ENCODE measurements at places on chromosomes 1 and 21. TPM values are rescaled to one million over a fixed set of nuclear protein-coding genes. Genes with fewer than 3 reads are reported as not detected.

TRIM58 gene
- total RNA-seq, result 0.13 TPM

TEX38 gene
- total RNA-seq, result not detected

RAB13 gene
- total RNA-seq, result 52.4 TPM

UFC1 gene
- 87.4 TPM for total RNA-seq

TFAP2E gene
- total RNA-seq, result 1.3 TPM

GPR137B gene
- total RNA-seq, result 105 TPM

GSTM1 gene
- not detected for total RNA-seq

FCRL3 gene
- not detected for total RNA-seq

NGF gene
- not detected for total RNA-seq

TNFRSF4 gene
- total RNA-seq, result not detected

DNA sequence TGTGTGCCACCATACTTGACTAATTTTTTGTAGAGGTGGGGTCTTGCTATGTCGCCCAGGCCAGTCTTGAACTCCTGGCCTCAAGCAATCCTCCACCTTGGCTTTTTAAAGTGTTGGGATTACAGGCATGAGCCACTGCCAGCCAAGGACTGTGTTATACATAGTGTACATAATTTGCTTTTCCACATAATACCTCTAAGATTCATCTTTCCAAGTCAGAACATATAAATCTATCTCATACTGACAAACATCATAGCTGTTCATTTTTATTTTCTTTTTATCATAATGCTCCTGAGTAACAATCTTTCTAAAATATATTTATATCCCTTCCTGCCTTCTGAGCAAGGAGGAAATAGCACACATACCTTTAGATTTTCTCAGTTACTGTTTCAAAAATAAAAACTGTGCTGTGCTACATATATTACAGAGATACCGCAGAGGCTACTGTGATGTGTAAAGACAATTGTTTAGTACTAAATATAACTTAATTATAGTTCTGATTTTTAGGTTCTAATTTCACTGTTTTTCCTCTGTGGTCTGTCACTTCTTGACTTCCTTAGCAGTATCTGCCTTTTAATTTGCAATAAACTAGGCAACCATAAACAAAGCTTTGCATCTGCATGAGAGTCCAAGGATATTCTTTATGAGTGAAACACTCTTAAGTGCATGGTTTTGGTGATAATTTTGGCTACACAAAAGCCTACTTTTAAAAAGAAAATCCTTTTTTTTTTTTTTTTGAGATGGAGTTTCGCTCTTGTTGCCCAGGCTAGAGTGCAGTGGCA, 59.3 kb downstream of the EYA3 start:
- DNase-seq, result no peak

DNA sequence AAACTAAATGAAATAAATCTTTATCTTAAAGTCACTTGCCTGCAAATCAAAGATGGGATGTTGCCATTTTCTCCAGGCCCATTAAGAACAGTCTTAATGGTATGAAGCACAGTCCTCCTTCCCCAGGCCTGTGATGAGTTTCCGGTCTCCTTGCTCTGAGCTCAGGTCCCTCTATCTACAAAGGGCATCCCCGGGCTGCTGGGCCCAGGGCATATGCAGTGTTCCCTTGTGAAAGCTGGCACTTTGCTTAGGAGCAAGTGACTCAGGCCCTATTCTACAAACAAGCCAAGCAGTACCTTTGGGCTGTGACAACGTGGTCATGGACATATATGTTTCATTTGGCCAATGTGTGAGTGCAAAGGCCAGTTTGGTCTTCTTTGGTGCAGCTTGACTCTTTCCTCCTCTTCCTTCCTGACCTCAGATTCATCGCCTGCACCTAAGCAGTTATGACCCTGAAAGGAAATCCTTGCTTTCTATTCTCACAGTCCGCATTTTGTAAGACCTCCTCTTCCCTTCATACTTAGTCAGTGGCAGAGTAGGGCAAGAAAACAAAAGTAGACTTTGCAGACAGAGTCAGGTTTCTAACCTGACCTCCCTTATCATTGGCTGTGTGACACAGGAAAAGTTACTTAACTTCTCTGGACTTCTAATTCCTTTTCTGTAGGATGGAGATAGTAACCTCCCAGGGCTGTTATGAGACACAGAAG, 109.5 kb downstream of the ERG start:
- DNase-seq, result no peak

DNA sequence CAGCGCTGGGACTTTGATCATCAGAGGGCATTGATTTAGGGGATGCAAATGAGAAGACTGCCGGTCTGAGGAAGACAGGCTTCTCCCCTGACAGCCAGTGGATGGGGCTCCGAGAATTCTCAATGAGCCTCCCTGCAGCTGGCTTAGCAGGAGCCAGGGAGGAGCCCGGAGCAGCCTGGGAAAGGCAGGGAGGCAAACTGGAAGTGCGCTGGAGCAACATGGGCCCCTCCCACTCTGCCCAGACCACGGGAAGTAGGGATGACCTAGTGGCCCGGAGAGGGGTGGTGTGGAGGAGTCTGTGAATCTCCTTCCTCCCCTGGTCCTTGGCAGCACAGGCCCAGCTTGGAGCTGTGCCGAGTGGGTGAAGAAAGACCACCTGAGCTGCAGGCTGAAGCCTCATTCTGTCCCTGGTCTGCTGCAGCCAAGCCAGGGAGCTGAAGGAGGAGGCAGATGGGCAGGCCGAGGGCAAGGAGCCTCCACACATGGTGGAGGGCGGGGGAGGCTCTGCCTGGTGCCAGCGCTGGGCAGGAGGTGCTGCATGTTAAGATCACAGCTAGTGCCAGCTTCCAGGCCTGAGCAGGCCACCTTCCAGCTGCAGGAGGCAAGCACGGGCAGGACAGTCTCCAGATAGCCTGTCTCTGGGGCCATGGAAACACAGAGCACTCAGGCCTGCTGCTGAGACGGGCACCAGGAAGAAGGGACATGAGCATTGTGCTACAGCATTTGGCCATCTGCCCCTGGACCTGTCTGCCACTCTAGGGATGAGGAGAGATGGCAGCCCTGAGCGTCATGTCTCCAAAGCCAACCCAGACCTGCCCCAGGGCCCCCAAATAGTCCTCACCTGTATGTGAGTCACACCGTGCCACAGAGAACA, 12.2 kb upstream of the CLSTN1 start:
- no peak for DNase-seq

- no peak for DNase-seq
Measured at GRCh38 chr1:204227351-204227750, 13.6 kb upstream of the GOLT1A start.

- DNase-seq, result no peak
Measured at GRCh38 chr1:168553680-168554553, 10.1 kb upstream of the XCL2 start.

- no peak for DNase-seq
Measured at GRCh38 chr1:23627069-23627735, 64.4 kb upstream of the RPL11 start.

GRCh38 chr1:2124446-2125198, 70.0 kb downstream of the FAAP20 start:
- no peak for DNase-seq

DNA sequence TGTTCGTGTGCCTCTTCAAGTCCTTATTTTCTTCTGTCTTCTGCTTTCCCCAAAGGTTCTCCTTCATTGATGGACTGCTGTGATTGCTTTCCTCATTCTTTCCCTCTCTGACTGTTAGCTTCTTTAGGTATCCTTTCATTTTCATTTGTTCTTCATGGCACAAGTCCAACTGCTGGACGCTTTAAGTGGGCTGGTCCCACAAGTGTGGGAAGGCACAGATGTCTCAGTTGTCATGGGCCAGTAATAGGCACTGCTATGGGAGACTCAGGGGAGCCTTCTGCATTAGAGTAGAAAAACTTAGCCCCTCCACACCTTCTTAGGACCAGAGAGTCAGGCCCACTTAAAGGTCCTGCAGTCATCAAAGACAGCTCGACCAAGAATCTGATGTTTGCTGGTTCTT, 122.3 kb upstream of the C1orf105 start:
- DNase-seq, result no peak

GRCh38 chr1:33874636-33875035, 10.8 kb downstream of the HMGB4 start:
- DNase-seq, result no peak

DNA sequence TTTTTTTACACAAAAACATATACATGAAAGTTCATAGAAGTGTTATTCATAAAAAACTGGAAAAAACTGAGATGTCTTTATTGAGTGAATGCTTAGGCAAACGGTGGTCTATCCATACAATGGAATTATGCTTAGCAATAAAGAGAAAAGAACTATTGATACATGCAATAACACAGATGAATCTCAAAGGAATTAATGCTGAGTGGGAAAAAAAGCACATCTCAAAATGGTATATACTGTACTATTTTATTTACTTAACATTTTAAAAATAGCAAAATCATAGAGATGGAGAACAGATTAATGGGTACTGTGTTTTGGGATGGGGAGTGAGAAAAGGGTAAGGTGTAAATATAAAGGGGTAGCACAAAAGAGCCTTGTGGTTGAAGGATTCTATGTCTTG, 29.8 kb downstream of the METTL18 start:
- DNase-seq, result no peak

DNA sequence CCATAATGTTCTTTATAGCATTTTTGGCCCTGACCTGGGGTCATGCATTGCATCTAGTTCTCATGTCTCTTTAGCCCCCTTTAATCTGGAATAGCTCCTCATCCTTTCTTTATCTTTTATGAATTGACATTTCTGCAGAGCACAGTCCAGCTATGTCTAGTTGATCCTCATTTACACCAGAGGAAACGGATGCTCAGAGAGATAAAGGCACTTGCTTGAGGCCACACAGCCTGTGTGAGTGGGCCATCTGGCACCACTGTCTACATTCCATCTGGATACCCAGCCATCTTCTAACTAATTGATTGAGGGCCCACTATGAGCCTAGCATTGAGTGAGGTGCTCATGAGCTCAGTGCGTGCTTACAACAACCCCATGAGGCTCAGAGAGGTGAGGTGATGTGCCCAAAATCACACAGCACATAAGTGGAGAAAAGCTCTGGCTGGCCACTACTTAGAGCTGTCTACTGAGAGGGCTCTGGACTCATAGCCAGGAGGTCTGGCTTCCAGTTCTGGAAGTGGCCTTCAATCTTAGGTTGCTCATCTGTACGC, 3.5 kb downstream of the HPCA start:
- no peak for DNase-seq

GRCh38 chr1:202858331-202858730, 30.6 kb downstream of the RABIF start:
- DNase-seq, result no peak

GRCh38 chr1:40944326-40944725, 35.2 kb upstream of the CTPS1 start:
- DNase-seq, result peak; percentile 58

- no peak for DNase-seq
Measured at GRCh38 chr1:66464351-66464750, 69.6 kb upstream of the SGIP1 start.

GRCh38 chr1:7783178-7783711, 846 bp upstream of the PER3 start:
- DNase-seq, result peak; percentile 75

DNA sequence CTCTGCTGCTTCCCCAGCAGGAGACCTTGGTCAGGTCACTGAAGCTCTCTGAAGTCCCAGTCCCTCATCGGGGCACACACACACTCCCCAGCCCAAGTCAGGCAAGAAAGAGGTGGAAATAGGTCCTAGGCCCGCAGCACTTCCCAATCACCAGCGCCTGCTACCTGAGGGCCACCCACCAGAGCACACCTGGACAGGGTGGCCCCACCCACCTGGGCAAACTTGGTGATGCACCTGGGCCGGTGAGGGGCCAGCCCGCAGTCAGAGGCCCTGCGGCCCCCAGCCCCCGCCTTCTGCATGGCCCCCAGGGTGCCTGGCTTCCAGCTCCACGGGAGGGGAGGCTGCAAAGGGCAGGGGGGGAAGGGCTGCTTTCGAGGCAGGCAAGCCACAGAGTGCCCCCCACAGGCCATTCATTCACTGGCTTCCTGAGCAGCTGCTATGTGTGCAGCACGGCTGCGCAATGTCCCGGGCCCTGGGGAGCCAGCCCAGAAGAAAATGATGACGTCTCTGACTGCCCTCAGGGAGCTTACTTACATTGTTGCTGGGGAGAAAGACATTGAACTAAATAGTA, 4.7 kb downstream of the SH2D5 start:
- DNase-seq, result peak; percentile 15

- DNase-seq, result no peak
Measured at GRCh38 chr1:108671143-108671542, 10.2 kb upstream of the HENMT1 start.

DNA sequence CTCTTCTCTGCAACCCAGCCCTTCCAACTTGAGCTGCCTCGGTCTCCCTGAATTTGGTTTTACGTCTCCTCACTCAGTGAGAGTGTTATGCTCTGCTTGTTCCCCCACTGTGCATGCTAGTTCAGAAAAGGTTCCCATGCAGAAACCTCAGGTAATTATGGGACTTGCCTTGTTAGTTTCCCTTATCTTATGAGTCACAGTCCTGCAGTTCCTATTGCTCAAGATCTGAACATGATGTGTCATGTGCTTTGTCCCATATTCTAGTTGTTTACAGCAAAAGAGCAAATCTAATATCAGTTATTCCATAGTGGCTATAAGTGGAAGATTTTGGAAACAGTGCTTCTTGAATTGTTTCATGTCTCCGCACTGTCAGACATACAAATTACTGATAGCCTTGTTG, 74.4 kb downstream of the DUSP10 start:
- DNase-seq, result peak; percentile 5

GRCh38 chr1:25700626-25701025, 84.0 kb downstream of the MAN1C1 start:
- no peak for DNase-seq

DNA sequence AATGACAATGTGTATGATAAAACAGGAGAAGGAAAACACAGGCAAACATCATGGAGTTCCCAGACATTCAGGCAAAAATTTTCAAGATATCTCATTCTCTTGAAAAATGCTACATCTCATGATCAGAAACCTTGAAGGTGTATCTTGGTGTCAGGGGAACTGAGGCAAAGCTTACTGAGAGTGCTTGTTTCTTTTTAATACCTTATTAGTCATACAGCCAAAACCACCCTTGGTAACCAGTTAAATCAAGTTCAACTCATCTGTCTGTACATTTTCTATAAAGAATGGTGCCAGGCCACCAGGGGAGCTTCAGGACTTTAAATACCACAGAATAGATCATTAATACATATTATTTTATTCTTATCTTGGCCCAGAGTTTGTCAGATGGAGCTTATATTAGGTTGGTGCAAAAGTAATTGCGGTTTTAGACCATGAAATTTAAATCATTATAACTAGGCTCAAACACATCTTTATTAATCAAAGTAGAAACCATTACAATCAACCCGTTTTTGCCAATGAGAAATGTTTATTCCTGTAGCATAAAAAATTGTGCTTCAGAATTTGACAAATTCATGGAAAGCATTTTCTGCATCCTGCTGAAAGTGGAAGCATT, 1036.0 kb downstream of the AMY1C start:
- no peak for DNase-seq

All from SK-MEL-5 (cell line).